ENCODE measurements at places on chromosomes 4 and X.
A peak's percentile ranks its signal among the peaks of the same experiment; 100 is the strongest.

DNA sequence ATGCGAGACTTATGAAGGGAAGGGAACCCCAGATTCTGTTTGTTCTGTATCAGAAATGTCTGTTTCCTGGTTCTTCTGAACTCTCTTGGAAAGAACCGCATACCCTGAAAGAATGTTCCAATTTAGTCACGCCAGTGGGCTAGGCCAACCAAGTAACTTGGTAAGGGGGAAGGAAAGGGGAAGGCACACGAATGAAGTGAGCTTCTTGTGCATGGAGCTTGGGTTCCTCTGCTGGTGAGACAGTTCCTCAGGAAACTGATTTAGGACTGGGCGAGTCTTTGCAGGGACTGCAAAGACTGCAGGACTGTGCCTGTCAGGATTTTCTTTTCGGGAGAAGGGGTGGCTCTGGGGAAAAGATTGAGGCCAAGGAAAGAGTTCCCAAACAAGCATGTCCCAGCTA, 35.6 kb downstream of the FRMPD3 start:
- DNase-seq, result no peak

DNA sequence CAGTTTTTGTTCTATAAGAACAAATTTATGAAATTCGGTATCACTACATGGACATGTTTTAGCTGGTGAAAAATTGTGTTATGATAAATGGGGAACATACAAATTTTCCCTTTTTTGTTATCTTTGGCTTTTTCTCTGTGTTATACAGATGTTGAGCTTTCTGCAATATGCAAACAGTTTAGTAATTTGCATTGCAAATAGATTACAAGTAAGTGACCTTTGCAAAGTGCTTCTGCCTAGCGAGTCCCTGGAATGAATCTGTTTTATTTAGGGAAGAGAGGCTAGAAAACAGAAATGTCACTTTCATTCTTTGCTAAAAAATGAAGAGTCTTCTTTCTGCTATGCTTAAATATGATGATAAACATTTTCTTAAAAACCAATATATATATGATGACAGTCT, 461.0 kb downstream of the RPA4 start:
- no peak for DNase-seq

- no peak for DNase-seq
These were observed 34.1 kb downstream of the P2RY8 start for GRCh38 chrX:1502853-1503252.

DNA sequence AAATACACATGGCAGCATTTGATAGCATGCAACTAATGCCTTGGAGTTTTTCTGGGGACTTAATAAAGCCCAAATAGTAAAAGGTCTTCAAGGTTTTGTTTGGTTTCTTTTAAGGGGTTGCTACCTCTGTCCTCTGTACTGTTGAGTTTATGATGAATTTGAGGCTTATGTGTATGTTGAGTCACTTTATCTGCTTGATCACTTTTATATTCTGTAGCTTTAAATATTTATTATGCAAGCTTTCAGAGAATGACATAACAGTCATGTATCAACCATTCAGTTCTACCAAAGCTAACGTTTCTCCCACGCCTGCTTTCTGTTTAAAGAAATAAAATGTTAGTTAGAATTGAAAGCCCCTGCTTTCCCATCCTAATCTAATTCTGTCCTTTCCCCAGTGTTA, 122.2 kb downstream of the NHS start:
- DNase-seq, result no peak

- DNase-seq, result no peak
These were observed 112.8 kb upstream of the NUDT6 start for GRCh38 chr4:123035239-123035638.

DNA sequence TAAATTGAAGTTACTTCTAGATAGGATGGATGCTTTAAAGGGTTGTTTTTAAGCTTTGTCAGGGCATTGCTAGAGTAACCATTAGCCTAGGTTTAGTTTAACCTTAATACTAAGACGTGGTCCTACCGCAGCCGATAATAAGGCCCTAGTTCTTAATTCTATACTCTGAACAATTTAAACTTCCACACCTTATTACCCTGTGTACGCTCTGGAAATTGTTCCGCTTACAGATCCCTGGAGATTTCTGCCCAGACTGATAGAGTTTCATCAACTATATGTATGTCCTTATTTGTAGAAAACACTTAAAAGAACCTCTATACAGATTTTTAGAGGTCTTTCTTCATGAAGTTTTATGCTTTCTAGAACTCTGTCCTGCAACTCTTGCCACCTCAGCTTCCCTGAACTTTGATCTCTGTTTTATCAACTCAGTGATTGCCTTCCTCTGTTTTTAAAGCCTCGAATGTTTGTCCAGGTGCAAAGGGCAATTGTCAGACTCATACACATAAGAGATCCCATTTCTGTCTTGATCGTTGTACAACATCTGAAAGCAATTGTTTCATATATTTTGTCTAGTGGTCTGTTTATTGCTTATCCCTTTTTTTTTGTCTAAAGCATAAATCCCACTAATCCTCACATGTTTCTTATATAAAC, 71.1 kb upstream of the VCX start:
- no peak for DNase-seq

DNA sequence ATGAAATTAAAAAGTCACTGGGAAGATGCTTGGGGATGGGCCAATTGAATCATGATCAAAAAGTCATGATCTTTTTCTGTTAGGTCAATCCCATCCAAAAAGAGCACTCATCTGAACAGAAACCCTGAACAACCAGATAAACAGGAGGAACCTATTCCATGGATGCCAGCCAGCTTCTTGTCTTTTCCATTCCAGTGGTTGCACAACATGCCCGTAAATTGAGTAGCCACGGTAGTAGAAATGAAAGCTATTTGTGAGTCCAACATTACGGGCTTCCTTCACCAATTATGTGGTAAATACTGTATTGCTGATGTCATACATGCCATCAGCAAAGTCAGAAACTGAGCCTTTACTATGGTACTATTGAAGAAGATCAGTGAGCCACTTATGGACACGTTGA, 982.4 kb upstream of the HS3ST1 start:
- no peak for DNase-seq

DNA sequence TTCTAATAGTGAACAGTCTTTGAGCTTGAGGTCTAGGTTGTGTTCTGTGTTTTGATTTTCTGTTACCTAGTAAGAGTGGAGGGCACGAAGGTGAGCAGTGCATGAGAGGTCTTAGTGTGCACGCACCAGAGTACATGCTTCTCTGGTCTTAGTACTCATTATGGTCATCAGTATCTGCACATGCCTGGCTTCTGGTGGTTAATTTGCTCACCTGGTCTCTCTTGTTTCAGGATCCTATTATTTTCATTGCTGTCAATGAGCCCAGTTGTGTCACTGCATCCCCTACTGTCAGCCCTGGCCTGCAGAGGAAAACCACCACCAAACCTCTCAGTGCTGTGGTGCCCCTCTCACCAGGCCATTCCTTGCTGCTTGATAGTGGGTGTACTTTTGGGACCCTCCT, 54.8 kb downstream of the NSUN7 start:
- no peak for DNase-seq

- DNase-seq, result no peak
These were observed 2.0 kb upstream of the PCDH19 start for GRCh38 chrX:100411802-100412715.

- DNase-seq, result no peak
These were observed 9.1 kb downstream of the POU4F2 start for GRCh38 chr4:146647615-146648460.

- peak; percentile 86 for DNase-seq
These were observed 19.5 kb downstream of the UTP14A start for GRCh38 chrX:129925305-129926092.

- peak; percentile 44 for DNase-seq
These were observed 85.0 kb upstream of the TENT5D start for GRCh38 chrX:80335062-80335830.

- peak; percentile 25 for DNase-seq
These were observed 21.8 kb upstream of the JAKMIP1 start for GRCh38 chr4:6221851-6222760.

DNA sequence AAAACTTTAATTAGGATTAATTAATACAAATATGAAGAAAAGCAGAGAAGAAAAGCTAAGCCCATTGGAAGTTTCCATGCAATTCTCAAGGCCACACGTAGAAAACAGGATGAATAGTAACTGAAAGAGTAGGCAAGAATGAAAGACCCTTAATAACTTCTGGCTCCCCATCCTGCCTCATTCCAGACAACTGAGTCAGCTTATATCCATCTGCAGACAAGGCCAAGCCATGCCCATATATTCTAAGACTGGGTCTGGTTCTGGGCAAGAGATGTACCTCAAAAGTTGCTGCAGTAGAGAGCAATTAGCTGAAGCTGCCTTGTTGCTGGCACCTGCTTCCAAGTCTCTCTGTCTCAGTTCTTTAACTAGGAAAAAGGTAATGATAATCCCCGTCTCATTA, 244.1 kb downstream of the GPC3 start:
- DNase-seq, result no peak

DNA sequence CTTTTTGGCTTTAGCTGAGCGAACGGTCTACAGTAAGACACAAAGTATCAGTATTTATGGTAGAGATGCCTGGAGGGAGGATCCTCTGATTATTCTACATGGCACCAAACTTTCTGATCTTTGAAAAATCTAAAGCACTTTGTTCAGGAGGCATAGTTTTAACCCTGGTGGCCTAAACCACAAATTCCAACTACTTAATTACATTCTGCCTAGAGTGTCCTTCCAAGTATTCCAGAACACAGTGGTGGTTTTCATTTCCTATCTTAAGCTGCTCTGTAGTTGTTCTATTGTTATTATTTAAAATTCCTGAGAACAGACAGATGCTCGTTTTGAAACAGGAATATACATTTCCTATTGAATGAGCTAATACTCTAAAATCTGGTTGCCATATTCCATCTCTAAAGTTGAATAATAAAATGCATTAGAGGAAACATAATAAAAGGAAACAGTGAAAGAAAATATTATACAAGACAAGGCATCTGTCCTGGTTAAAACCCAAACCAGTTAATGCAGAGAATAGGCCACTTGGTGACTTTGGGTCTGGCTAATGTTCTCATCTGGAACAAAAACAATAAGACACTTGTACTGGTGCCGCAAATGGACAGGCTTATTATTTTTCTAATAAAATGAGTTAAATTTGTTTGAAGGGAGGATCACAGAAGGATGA, 657.4 kb downstream of the SPRY1 start:
- DNase-seq, result no peak

- peak; percentile 68 for DNase-seq
These were observed 21.1 kb upstream of the PIGA start for GRCh38 chrX:15356444-15356843.

- no peak for DNase-seq
These were observed 231.1 kb downstream of the SLC39A8 start for GRCh38 chr4:102114118-102114630.

DNA sequence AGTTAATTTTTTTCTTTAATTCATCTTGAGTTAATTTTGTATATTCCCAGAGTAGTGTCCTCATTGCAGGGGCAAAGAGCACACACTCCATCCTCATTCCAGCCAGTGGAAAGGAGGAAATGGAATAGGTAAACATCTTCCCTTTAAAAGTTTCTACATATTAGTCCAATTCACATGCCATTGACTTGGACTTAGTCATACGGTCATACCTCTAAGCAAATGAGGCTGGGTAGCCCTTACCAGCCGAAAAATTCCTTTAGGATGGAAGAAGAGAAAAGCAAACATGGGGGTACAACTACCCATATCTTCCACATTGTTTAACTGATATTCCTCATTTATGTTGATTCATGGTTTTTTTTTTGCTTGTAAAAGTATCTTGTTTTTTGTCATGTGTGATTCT, 37.4 kb upstream of the NDP start:
- no peak for DNase-seq

- DNase-seq, result no peak
These were observed 990.0 kb upstream of the PABPC4L start for GRCh38 chr4:135191596-135191995.

DNA sequence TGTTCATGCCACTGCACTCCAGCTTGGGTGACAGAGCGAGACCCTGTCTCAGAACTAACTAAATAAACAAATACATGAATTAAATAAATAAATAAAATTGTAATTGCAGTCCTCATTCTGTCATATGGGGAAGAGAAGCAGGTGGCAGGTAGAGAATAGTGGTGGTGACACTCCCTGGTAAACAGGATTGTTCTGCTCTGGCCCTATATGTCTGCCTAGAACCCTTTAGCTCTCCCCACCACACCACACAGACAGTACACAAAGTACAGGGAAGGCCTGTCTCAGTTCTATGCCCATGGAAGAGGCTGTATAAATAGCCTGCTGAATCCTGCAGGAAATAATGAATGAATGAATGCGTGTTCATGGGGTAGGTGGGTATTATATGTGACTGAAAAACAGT, 117.7 kb downstream of the CEP135 start:
- no peak for DNase-seq

- peak; percentile 31 for DNase-seq
These were observed 22.0 kb downstream of the CXCL8 start for GRCh38 chr4:73762409-73762808.

DNA sequence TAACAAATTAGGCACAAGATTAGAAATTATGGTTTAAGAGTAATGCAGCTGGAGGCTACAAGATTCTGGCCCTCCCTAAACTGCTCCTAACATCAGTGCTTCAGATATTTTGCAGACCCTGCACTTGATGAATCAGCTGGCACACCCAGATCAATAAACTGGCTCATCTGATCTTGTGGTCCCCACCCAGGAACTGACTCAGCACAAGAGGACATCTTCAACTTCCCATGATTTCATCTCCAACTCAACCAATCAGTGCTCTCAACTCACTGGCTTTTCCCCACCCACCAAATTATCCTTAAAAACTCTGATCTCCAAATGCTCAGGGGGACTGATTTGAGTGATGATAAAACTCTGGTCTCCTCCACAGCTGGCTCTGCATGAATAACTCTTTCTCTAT, 21.7 kb upstream of the TMEM33 start:
- no peak for DNase-seq

DNA sequence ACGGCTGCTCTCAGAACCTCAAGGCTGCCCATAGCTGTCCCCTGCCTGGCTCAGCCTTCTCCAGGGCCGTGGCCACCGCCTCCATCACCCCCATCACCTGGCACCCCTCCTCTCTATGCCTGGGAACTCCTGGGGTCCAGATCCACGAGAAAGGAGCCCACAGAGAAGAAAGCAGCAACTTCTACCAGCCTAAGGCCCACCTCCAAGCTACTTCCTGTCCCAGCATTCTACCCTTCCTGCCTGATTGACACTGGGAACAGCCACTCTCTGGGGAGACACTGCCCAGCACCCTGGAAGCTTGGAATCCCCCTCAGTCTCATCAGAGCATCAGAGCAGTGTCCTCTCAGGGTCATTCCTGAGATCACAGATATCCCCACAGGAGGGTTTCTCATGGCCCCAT, 36.9 kb upstream of the PROM1 start:
- DNase-seq, result peak; percentile 30

- DNase-seq, result no peak
These were observed 1.5 kb downstream of the GRSF1 start for GRCh38 chr4:70838204-70838603.

- DNase-seq, result peak; percentile 89
These were observed 9.6 kb upstream of the SLAIN2 start for GRCh38 chr4:48331577-48332330.

DNA sequence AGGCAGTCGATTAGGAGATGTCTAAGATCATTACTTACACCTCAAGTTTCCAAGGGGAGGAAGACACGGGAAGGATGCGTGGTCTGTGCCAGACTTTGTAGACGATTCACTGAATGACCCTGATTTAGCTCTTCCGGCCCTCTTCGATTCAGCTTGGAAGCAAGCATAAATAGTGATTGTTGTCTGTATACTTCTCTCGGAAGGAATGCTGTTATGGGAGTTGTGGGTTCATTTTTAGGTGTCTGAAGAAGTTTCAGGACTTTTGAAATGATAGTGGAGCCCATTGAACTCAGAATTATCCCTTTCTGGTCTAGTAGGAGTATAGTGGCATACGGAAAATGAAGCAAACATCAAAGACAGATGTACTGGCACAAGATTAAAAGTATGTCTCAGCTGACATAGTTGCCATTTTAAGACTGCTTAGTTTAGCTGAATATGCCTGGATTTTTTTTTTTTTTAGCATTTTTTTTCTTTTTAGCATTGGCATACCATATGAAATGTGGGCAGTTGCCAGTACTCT, 1.0 kb upstream of the ANKRD17 start:
- DNase-seq, result peak; percentile 31

Data from suppressor macrophage treated with lipopolysaccharide for 1 hour (primary cell).